ENCODE measurements at places on chromosomes 5 and 9.

DNA sequence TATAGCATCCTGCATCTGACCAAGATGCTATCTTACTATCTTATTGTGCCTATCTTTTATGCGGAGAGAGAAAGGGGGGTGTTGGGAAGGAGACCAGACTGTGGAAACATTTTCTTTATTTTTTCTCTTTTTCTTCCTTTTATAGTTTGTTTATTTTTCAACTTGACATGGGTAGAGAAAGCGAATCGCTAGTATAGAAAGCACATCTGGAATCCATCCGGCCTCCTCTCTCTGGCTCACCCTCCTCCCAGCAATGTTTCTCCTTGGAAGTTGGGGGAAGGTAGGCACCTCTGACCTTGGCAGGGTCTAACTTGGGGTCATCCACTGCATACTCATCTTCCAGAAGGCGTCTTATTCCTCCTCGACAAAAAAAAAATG is 3.9 kb downstream of the S1PR3 start:
- DNase-seq = no peak

DNA sequence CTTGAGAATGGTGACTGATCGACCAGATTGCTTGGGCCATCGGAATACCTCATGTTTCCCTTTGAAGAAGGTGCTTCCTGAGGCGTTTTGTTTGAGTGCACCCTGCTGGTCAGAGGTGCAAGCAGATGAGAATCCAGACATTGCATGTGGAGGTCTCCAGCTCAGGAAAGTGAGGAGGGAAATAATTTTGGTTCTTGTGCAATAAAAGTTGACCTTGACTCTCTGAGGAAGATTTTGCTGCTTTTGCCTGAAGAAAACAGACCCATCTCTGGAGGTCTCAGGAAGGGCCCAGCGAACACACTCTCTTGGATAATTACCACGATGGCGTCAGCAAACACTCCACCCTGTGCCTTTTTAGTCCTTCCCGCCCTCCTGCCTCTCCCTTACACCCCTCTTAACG is 69.7 kb downstream of the GRAMD2B start:
- DNase-seq = no peak

DNA sequence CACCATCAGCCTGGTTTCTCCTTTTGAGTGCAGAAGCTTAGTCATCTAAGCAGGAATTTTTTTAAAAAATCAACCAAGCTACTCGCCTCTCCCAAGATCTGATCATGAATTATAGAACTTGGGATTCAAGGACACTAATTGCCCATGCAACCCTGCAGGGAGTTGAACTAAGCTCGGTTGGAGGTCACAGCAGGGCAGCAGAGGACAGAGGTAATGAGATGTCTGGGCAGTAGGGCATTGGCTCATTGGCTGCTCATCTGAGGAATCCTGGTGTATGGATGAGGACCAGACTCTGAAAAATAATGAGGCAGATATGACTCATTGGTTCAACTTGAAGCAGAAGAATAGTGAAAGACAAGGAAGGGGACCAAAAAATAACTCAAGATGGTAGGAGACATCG is 111.8 kb upstream of the TLE1 start:
- DNase-seq = no peak

- DNase-seq = no peak
Measured at GRCh38 chr9:5553211-5553610, 42.9 kb downstream of the PDCD1LG2 start.

DNA sequence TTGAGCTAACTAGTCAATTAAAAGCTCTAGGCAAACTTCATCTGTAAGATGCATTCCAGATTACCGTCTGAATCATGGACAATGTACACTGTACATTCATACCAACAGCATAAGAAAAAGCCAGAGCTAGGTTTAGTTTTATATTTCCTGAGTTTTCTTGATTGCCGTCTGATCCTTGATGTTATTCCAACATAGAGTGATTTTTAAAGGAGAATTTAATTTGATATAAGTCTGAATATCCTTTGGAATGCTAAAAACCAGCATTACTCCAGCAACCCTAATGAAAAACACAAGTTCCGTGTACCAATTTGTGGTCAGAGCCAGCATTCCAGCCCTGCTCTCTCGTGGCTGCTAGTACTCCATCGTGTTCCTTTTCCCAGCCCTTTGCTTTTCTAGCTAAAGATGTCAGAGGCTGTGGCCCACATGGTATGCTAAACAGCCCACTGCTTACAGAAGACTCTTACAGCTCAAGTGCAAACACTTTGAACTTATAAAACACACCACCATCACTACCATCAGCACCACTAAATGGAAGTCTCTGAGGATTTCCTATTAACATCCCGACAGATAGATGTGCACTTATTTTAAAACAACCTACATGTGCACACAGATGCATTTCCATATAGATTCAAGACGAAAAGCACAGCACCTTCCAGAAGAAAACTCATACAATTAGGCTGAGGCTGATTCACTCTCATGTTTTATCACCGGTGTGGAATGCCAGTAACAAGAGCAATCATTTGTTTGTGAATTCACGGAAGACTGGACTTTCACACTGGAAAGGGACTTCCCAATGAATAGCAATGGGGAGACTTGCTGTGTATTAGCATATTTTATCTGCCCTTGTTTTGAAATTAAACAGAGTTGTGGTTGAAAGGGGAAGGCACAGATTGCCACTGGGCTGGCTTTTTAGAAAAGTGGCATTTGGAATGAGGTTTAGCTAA is 246.9 kb upstream of the GAS1 start:
- no peak for DNase-seq

GRCh38 chr5:143824851-143825720 is 13.1 kb downstream of the HMHB1 start:
- DNase-seq = no peak

DNA sequence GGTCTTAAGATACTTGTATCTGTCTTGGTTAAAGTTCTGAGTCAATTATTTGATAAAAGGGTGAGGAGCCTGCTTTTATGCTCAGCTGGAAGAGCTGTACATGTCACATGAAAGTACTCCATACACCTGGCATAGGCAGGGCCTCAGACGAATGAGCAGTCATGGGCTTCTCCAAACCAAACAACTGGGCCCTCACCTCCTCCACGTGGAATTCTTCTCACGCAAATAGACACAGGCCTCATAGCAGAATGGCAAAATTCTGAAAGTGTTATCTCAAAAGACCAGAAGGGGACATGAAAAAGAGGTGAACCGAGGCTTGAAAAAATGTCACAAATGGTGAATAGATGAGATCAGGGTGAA is 48.6 kb downstream of the FAM240B start:
- DNase-seq = no peak

GRCh38 chr5:34976347-34976746 is 47.0 kb downstream of the DNAJC21 start:
- no peak for DNase-seq

DNA sequence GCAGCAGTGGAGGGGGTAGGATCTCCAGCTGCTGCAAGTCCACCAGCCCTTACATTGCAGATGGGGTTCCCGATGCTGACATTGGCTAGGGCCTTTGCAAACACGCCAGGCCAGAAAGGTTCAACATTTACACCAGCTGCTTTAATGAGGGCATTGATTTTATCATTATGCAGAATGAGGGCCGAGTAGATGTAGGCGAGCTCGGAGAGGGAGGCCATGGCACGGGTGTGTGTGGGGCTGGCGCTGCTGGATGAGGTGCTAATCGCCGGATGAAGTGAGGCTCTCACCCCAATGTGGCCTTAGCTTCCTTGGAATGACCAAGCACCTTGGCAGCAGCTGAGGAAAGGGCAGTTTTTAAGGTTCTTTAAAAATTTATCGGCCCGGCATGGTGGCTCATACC is 27.4 kb downstream of the PHAX start:
- DNase-seq = no peak

GRCh38 chr5:128193665-128194390 is 110.3 kb downstream of the SLC12A2 start:
- no peak for DNase-seq

DNA sequence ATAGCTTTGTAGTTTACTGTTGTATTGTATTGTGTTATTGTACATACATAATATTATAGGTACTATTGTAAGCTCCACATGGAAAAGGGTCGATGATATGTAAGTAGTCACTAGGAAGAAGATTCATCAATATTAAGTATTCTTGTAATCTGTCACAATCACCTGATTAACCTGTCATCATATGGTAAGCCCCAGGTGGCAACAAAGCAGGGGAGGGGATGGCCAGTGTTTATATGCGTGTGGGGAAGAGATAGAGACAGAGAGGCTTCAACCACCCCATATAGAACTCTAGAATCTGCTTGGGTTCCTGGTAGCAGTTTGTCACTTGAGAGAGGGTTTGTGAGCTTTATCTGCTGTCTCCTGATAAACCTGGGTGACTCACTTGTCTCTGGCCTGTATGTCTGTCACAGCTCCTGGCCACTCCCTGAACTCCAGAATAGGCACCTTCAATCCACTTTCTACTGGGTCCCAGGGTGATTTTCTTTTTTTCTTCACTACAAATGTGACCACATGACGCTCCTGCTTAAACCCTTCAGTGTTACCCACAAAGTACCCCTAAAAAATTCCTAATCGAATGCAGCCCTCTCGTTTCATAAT is 48.9 kb upstream of the CPEB4 start:
- no peak for DNase-seq

DNA sequence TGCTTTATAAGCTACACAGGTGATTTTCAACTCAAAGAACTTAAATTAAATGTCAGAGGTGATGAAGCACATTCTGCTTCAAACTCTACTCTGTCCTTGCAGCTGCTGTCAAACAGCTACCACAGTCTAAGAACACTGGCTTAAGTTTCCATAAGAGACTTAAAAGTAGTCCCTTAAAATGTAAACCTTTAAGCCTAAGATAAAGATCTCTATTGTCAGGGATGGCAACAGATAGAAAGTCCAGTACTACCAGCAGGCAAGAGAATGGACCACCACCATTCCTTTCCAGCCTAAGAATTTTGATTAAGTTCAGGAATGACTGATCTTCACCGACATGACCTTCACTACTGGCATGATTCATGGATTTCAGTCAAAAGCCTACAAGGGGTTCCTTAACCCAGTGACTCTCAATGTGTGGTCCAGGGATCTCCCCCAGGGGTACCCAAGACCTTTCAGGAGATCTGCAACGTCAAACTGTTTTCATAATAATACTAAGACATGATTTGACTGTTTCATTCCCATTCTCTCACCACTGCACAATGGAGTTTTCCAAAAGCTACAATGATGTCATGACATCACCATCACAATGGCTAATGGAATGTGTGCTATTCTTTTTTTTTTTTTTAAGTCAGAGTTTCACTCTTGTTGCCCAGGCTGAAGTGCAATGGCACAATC is 41.1 kb upstream of the PLPP6 start:
- no peak for DNase-seq

DNA sequence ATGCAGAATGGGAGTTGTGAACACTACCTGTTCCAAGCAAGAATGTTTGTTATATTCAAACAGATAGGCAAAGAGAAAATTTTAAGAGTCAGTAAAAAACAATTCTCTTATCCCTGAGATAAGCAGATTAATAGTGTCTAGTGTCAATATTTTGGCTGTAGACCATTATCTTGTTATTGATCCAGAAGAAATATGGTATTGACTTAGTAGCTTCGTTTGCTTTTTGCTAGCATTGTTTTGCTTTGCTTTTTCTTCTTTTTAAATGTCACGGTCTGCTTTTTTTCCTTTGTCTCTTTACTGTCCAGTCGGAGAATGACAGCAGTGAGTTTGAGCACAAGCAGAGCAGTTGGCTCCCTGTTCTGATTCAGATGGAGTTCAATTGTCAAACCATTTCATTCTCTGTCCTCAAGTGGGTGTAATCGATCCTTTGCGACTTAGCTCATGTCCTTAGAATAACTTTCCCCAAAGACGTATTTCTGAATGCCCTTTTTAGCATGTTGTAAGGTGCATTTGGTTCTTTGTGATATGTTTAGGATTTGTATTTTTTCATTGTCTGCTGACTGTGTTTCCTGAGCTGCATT is 29.3 kb downstream of the FUBP3 start:
- no peak for DNase-seq

GRCh38 chr9:94754976-94755475 is 28.5 kb downstream of the AOPEP start:
- no peak for DNase-seq

GRCh38 chr5:143314659-143315058 is 88.8 kb downstream of the NR3C1 start:
- DNase-seq = no peak

DNA sequence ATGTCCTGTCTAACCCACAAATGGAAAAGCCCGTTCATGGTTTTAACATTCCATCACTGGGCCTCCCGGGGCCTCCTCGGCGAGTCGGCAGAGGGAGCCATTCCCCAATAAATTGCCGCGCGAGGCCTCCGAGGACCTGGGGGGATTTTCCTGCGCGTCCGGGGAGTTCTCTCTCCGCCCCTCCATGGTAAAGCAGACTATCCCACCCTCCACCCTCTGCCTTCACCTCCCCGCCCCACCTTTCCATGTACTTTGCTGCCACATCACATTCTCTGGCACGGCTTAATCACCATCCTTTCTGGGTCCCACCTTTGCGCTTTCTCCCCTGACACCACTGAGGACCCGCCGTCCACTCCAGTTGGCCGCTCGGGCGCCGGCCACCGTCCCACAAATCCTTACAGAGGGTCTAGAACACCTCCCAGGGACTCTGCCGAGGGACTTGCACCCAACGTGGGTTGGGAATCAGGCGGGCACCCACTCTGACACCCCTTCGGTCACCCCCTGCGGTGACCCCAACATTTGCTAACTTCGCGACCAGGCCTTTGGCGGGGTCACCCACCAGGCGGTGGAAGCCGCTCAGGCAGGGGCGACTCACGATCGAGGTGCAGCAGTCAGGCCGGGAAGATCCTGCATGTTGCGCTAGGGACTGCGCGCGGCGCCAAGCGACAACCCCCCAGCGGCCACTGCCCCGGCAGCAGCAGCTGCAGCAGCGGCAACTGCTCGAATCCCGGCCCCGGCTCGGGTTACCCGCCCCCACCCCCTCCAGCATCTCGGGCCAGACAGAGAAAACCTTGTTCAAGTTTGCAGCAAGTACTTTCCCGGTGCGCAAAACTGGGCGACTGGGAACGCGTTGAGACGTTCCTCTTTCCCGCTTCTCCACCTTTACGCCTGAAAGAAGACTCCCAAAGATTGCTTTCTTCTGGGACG is at the start of gene MEGF10:
TSS of gene MEGF10 (plus strand) at position 778 of the 927 bp plus-strand sequence. CDS start 40,513 bp downstream, outside the sequence.
- no peak for DNase-seq

DNA sequence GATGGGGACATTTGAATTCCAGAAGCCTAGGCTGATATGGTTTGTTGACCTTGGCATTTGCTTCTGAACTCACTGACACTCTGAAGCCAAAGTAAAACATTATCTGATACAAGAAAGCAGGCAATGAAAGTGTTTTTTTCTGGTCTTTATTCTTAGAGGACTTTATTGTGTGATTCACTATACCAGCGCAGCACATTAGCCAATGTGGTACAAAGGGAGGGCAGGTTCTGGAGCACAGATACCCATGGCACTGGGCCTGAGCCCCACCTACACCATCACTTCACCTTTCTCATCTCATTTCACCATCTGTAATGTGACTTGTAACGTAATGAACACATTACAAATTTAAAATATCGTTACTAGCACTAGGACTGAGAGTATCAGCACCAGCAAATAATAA is 89.7 kb upstream of the ZNF366 start:
- no peak for DNase-seq

DNA sequence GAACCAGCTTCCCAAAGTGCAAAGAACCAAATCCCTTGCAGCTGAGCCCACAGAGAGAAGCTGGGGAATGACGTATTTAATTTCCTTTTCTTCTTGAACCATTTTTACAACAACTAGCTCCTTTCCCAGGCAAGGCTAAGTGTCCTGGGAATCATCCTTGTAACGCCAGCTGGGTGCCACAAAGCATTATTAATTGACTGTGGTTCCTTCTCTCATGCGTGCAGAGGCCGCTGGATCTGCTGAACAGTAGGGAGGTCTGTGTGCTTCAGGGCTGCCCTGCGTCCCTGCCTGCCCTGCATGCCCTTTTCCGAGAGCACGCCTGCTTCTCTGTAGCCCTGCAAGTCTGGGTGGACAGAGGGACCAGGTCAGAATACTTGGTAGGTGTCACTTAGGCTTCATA is 124.1 kb upstream of the OTULINL start:
- DNase-seq = no peak

GRCh38 chr9:33946779-33947535 is 101.7 kb downstream of the UBAP2 start:
- no peak for DNase-seq
